Stimulated activated CD8-positive, alpha-beta memory T cell treated with anti-CD3 and anti-CD28 coated beads, Interleukin-4, amount 100 ng/mL, for 48 hours (primary cell): ENCODE measurements at places on chromosomes 2 and 18.
A peak's percentile ranks its signal among the peaks of the same experiment; 100 is the strongest.

GRCh38 chr2:64403426-64403825, 50.5 kb upstream of the LGALSL start:
- no peak for DNase-seq

GRCh38 chr18:13551841-13552733, 174.3 kb downstream of the FAM210A start:
- no peak for DNase-seq

GRCh38 chr2:135043345-135043744, 3.9 kb downstream of the MAP3K19 start:
- peak; percentile 69 for DNase-seq

DNA sequence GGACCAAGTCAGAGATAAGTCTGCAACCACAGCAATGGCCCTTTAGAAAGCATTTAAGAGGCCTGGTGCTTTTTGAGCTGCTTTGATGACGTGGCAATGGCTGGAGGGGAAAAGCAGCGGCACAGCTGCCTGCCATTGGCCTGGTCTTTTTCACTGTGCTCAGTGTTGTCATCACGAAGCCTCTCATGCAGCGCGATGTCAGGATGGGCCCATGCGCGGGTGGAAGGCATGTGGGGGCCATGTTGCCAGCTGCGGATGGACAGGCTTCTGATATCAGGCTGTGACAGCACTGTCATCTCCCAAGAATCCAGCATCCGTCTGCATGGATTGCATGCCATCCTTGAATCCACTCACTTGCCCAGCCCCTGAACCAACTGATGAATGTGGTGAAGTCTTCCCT, 204.5 kb downstream of the ACKR3 start:
- DNase-seq: no peak

DNA sequence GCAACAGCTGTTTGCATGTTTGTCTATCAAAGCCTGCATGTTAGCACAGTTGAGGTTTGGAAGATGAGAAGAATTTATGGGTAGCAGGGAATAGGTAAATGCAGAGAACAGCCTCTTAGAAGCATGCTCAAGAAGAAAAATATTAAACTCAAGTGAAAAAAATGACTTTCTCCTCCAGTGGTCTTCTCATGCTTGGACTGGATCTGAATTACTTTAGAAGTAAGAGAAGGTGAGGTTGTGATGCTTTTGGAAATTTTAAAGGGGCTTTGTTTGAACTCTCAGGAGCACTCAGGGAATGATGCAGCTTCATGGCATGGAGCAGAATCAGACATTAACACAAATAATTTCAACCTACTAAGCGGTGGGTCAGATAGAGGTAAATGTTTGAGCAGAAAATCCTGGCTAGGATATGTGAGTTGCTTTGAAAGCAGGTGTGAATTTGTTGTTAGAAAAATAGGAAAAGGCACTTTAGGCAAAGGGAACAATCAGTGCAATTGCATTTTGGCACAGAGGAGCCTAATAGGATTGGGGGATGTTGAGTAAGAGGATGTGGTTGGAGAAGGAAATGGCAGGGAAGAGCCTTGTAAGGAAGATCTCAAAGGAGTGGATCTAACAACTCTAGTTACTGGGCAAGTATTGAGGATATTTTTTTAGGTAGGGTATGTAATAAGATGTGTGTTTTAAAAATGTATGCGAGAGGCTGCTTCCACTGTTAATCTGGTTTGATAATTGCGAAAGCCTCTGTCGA, 76.3 kb downstream of the DDX1 start:
- DNase-seq: no peak

- DNase-seq: peak; percentile 9
Measured at GRCh38 chr2:240246173-240246820, 105.8 kb upstream of the OTOS start.

DNA sequence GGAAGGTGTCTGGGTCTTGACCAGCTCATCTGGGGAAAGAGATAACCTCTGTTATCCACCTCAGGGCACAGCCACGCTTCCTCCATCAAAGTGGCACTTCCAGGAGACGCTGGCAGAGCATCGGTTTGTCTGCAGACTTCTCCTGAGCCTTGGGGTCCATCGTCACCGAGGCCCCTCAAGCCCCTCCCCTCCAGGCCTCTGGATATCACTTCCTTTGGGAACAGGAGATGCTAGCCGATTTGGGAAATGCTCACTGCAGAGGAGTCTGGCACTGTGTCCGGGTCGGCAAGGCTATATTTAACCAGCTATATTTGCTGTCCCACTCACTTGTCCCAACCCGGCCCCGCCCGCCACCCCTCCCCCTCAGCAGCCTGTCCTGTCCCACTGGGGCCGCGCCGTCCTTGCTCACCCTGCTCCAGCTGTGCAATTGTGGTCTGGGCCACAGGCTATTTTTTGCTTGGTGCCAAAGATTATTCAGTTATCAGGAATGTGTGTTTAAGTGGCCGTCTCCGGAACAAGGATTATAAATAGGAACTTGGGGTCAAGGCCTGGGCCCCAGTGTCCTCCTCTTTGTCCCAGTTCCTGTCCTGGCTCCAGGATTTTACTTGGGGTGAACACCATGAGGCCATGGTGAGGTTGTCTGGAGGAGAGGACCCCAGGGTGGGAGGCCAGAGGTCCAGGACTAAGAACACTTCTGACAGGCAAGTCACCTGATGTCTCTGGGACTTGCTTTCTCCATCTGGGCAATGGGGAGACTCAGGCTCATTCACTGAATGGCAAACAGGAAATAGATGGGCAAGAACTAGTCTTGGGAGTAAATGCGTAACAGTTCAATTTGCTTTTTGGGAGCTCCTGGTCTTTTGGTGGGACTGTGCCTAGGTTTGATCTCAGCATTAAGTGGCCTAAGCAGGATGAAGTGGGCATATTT, 263.6 kb downstream of the DYSF start:
- DNase-seq: no peak

DNA sequence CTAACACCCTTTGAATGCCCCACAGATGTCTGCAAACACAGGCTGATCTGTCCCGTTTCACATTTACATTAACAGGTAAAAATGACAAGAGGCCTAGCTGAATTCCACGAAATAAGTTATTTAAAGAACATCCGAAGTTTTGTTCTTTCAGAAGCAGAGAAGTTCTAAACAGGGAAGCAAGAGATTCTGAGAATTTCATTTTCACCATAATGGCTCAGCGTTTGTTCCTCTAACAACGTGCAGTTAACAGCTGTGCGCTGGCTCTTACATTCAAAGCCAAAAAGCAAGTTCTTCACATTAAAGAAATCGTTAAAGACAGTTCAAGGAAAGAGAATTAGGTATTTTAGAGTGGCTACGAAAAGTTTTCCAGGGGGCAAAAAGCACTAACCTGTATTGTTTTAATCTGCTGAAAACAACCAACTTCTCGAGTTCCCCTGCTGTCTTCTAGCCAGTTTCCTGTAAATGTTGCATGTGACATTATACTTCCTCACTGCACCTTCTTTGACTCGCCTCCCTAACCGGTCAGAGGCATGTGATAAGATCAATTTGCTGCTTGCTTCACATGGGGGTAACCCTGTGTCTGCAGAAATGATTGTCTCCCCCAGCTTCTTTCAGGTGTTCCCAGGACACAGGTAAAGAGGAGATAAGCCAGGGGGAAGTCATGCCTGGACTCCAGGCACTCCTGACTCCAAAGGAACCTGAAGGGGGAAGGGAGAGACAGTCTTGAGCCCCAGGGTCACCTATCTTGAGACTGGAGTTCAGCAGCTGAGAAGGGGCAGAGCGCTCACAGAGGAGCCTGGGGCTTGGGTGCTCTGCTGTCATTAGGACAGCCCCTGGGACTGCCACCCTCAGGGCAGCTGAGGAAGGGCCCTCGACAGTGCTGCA, 36.8 kb upstream of the WIPF1 start:
- DNase-seq: peak; percentile 63

GRCh38 chr2:179936654-179937053, 70.4 kb downstream of the CWC22 start:
- peak; percentile 59 for DNase-seq

- no peak for DNase-seq
Measured at GRCh38 chr2:121976926-121977325, 221.5 kb downstream of the TSN start.

- DNase-seq: no peak
Measured at GRCh38 chr2:201953880-201954279, 79.8 kb upstream of the FZD7 start.

GRCh38 chr2:186617771-186618170, 27.9 kb downstream of the ITGAV start:
- no peak for DNase-seq

GRCh38 chr2:198296665-198297308, 492.4 kb downstream of the PLCL1 start:
- peak; percentile 67 for DNase-seq

DNA sequence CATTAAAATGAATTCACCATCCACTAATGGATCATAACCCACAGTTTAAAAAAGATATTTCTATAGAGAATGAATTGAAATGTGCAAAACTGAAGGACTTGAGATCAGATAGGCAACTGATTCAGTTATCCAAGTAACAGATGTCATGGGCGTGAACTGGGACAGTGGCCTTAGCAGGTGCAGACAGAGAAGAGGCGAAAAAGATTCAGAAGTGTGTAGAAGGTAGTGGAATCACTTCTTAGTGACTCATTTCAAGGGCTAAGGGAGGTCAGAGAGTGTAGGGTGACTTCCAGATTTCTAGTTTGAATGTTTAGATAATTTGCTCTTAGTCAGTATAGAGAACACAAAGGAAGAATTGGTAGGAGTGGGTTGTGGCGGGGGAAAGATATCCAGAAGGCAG, 79.7 kb downstream of the EHBP1 start:
- no peak for DNase-seq

- no peak for DNase-seq
Measured at GRCh38 chr2:8628866-8629209, 53.0 kb upstream of the ID2 start.

- no peak for DNase-seq
Measured at GRCh38 chr2:37720533-37721200, 49.2 kb upstream of the CDC42EP3 start.

DNA sequence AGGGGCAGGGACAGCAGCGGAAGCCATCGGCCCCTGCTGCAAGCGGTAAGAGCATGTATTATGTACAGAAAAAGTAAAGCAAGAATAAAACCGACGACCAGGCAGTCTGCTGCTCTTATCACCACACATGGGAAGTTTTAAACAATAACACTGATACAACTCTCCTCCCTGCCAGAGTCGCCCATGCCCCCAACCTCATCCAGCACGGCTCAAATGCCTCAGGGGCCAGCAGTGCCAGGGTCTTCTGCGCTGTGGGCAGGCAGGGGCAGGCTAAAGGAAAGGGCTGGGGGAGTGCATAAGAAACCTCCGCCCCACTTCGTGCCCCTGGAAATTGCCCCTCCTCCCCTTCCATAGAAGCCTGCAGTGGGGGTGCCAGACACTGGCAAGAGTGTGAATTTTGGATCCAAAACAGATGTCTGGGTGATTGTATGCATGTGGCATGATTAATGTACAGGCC, 10.1 kb downstream of the TEX51 start:
- peak; percentile 12 for DNase-seq

DNA sequence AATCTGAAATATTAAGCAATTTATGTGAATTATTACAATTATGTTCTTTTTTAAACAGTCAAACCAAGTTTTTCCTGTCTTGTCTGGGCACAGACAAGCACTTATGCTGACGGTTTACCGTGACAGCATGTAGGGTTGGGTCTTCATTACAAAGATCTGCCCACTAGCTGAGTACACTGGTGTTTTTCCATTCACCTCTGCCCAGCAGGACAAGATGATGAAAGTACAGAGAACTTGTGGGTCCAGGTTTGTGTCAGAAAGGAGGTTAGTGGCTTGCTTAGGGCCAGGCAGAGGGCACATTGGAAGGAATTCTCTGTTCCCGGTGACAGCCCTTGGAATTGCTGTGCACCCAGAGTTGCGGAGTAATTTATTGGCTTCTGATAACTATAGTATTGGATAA, 14.0 kb downstream of the NABP1 start:
- no peak for DNase-seq
